ENCODE measurements at places on chromosomes 6 and 20.

GRCh38 chr20:57671662-57672061 lies 38.2 kb downstream of the PMEPA1 start:
- DNase-seq, result no peak

- DNase-seq, result no peak
Observed at GRCh38 chr6:131067521-131067920, 4.5 kb upstream of the EPB41L2 start.

GRCh38 chr6:114080891-114081510 lies 110.1 kb upstream of the HDAC2 start:
- DNase-seq, result no peak

DNA sequence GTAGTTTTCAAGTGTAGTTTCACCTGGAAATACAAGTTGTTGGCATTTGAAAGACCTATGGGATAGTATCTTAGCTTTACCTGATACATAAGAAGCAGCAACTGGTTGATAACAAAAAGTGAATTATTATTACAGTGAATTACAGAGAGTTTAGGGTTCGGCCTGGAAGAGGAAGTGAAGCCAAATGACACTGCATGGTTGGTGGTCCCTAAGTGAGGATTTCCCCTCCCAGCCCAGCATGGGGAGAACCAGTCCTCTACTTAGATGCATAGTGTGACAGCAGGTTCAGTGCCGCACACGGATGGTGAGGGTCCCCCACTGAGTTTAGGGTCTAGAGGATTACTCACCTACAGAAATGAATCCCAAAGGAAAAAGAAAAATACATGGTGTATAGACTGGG lies 18.1 kb downstream of the HLA-DPB1 start:
- no peak for DNase-seq

DNA sequence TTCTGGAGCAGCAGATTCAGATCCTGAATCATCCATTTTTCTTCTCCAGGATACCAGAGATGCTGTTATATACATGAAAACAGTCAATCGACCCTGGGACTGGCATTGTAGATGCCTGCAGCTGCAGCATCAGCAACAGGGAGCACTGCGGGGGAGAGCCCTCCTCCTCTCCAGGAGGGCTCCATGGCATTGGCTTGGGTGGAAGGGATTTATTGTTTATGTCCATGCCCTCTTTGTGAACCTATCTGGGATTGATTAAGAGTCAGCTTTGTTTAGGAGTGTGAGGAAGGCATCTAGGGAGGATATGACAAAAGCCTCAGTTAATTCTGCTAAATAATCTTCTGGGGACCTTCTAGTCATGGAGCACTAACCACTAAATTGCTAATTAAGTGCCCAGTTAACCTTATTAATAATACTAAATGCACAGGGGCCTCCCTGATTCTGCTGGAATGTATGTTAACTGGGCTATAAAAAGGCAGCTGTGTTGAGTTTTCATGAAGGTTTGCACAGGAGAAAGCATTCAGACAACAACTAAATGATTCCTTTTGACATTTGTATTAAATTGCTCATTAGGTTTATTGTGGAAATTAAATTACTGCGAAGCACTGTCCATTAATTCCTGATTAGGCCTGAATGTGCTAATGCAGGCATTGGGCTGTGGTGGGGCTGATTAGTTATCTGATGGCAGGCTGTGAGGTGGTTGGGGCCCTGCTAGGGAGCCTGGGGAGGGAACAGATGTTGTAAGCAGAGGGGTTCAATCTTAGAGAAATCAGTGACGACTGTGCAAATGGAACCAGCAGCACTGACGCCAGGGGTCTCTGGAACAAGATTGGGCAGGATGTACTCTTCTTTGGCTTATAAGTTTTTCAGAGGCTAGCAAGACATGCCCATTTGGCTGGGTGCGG lies 57.6 kb downstream of the IMPG1 start:
- DNase-seq, result no peak

DNA sequence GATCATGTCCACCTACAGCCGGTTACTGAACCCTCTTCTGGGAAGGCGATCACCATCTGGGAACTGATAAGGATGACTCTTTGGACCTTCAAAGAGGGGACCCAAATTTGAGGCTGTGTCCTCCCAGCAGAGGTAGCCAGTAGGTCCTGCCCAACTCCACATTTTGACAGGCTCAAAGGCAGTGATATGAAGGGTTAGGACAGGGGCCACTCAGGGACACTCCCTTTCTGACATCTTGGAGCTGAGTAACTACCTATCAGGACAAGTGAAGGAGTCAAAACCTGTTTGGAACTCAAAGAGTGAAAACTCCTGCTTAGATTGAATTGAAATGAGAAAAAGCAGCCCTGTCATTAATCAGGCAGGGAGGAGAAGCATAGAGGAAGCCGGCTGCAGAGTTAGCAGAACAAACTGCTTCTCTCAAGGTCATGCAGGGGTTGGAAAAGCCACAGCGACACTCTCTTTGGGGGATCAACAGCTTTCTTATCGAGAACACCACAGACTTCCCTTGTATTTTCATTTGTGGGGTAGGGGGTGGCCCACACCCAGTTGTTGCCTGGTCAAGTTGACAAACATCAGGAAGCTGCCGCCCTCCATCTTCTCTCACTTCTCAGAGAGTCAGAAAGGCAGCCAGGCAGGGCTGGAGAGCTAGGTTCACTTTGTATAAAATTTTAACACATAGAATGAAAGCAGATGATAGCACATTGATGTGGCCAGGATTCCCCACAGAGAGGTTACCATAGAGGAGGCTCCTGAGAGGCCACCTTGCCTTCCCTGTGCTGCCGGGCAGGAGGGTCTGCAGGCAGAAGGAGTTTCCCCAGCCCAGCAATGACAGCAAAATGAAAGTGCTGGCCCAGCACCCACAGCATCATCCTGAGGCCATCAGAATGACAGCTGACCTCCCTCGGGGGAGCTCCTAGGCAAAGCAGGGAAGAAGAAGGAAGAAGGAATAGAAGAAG lies 47.6 kb downstream of the AGPAT4 start:
- no peak for DNase-seq

- no peak for DNase-seq
Observed at GRCh38 chr6:166598441-166599138, 12.1 kb upstream of the RAMACL start.

GRCh38 chr6:27693766-27694546 lies 218.2 kb downstream of the OR2B2 start:
- no peak for DNase-seq

GRCh38 chr6:28167068-28167467 lies 25.4 kb downstream of the ZKSCAN8 start:
- DNase-seq, result no peak

- no peak for DNase-seq
Observed at GRCh38 chr6:168183613-168183970, 104.6 kb upstream of the FRMD1 start.

GRCh38 chr20:62227977-62228958 lies 8.2 kb upstream of the HRH3 start:
- no peak for DNase-seq

GRCh38 chr6:101417900-101418299 lies 24.4 kb downstream of the GRIK2 start:
- DNase-seq, result no peak

DNA sequence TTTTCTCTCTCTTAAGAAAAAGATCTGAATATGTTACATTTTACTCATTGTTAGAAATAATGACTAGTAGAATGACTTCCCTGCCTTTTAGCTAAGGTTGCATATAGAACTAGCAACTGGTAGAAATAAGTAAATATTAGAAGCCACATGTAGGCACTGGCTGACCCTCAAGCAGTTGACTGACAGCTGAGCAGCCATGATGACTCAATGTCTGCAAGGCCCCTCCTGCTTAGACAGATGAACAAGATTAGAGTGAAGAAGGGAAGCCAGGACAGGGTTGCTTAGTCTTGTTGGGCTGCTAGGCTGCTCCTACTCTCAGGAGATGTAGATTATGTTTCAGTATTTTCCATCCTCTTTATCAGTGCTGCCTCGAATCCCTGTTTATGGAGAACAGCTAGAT lies 6.5 kb downstream of the MEP1A start:
- DNase-seq, result no peak

DNA sequence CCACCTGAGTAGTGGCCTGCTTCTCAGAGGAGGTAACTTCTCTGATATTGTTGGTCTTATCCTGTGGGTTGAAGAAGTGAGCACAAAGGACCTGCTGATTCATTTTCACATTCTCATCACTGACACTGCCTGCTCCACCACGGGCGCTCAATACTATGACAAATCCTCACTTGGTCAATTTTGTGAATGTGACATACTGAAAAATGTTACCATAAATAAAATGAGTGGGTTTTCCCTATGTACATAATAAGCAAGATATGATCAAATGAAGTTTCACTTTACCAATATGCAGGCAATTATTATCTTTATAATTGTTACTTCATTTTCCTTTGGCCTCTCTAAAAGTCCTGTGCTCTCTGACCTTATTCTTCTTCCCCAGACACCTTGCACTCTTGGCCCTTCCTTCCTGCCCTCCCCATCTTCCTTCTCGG lies 71.5 kb upstream of the RIPOR2 start:
- no peak for DNase-seq

GRCh38 chr6:139590206-139590605 lies 215.8 kb upstream of the CITED2 start:
- DNase-seq, result no peak

DNA sequence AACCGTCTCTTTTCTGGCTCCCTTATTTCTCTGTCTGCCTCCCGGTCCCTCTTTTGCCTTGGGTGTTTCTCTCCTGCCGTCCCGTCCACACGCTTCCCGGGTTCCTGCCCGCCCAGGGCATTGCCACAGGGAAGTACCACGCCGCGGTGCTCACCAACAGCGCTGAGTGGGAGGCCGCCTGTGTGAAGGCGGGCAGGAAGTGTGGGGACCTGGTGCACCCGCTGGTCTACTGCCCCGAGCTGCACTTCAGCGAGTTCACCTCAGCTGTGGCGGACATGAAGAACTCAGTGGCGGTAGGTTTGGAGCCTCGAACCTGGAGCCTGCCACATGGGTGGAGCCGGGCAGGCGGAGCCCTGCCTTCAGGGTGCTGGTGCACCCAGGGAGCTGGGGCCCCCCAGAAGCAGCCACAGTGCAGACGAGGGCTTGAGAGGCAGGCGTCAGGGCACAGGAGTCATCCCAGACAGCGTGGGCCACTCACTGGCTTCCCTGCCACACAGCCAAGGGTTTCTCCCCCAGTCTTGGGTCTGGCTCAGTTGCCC lies 21.3 kb downstream of the NPEPL1 start:
- DNase-seq, result no peak

DNA sequence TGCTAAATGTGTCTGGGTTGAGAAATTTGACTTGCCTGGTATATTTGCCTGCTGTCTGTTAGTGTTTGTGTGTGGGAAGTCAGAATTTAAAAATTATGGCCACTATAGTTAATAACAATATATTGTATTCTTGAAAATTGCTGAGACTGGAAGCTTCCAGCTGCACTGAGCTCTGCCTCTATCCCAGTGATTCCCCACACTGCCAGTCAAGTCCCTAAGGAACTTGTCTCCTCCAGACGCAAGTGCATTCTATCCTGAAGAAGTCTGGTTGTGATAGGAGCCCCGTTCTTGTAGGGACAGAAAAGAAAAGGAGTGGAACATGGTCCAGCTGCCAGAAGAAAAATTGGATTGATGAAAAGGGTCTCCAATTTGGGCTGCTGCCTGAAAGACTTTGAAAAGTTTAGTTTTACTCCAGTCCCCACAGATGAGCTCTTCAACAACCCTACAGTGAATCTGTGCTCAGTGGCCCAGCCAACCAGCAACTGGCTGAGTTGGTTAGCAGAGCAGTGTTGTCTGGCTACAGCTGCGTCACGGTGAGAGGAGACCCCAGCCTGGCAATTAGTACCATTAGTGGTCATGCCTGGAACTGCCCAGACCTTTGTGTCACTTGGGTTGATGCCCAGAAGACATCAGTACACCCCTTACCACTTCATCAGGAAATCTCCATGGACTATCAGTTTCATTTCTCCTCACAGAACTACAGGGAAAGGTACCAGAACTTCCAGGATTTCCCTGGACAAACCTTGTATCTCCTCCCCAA lies 183.1 kb upstream of the MCHR2 start:
- DNase-seq, result no peak

- DNase-seq, result no peak
Observed at GRCh38 chr6:134061440-134061839, 9.0 kb upstream of the SLC2A12 start.

DNA sequence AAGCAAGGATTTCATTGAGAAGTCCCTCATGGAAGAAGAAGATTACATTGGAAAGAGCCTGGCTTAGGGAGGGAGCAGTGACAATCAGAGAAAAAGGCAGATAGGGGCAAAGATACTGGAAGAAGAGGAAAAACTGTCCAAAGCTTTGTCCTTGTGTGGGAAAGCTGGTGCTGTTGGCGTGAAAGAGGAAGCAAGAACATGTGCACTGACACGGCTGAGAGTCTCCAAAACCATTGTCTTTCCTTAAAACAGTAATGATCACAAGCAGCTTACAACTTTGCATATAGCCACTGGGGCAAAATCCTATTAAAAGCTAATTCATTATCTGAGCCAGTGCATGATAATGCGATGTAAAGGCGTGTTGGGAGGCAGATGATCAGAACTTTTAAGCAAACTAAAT lies 85.1 kb upstream of the ESR1 start:
- no peak for DNase-seq

DNA sequence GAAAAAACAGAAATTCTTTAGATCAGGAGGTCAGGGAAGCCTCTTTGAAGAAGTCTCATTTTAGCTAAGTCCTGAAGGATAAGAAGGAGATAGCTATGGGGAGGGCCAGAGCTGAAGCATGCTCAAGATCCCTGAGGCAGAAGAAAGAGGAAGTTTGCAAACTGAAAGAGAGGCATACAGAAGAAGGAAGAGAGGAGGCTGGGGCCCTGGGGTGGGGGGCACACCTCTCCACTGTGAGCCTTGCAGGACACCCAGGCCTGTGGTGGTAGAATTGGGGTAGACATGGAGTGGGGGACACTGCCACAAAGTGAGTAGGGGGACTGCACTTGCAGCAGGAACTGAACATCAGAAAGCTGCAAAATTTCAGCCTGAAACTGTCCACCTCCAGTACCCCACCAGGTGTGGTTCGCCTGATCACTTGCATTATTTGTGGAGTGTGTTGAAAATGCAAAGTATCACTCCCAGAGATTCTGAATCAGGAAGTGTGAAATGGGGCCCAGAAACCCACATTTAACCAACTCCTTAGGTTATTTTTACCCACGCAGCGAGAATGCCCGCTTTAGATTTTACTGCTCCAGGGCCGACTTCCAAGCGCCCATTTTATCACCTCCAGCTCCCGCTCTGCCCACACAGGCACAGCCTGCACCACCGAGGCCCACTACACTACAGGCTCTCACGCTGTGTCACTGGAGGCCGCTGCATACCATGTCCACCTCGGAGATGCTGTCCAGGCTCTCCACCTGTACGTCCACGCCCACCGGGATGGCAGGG lies 44.0 kb downstream of the GABRR2 start:
- DNase-seq, result no peak
